ENCODE measurements at places on chromosomes 11 and 22. TPM values are rescaled to one million over a fixed set of nuclear protein-coding genes. Genes with fewer than 3 reads are reported as not detected.

DNA sequence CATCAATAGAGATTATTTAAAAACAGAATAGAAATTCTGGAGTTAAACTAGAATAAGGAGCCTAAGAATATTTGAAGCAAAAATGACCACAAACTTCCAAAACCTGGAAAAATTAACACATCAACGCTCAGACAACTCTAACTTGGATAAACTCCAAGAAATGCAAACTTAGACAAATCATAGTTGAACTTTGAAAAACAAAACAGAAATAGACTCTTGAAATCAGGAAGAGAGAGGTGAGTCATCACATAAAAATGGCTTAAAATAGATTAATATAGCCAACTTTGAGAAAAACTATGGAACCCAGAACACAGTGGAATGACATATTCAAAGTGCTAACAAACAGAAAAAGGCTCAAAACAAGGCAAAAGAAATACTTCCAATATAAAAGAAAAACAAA is 974.2 kb downstream of the JRKL start:
- no peak for DNase-seq

- DNase-seq, result no peak
These were observed 3.2 kb downstream of the OR4D6 start for GRCh38 chr11:59459916-59460315.

- DNase-seq, result peak; percentile 72
These were observed 153.4 kb downstream of the CCDC34 start for GRCh38 chr11:27209562-27210005.

DNA sequence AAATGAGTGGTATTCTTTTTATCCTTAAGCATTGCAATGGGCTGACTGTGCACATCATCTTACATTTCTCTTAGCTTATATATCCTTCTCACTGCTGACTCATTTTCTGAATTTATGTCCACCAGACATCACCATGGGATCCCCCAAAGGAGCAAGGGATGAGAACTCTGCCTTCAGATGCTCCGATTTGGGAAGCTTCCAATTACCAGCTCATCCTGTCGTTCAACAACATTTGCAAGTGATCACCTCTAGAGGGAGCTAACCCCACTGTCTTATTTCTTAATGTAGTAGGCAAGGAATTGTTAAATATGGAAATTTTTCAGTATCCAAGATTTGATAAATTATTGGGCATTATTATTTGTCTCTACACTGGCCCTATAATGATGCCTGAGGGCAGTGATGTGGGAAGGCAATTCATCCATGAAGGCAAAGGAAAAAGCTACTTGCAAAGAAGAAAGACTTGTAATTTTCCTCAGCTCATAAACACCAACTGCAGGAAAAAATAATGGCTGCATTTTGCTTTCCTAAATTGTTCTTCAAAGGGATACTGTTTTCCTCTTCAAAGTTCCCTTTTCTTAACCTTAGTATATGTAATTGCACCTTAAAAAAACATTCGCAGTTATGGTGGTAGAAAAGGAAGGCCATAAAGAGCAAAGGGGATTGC is 102.4 kb upstream of the FSHB start:
- no peak for DNase-seq

- no peak for DNase-seq
These were observed 61.4 kb upstream of the CHRM4 start for GRCh38 chr11:46452918-46453517.

The CSNK2A3 gene
- total RNA-seq, result 2.2 TPM

GRCh38 chr22:29877620-29878019 is 5.4 kb upstream of the MTMR3 start:
- DNase-seq, result no peak

DNA sequence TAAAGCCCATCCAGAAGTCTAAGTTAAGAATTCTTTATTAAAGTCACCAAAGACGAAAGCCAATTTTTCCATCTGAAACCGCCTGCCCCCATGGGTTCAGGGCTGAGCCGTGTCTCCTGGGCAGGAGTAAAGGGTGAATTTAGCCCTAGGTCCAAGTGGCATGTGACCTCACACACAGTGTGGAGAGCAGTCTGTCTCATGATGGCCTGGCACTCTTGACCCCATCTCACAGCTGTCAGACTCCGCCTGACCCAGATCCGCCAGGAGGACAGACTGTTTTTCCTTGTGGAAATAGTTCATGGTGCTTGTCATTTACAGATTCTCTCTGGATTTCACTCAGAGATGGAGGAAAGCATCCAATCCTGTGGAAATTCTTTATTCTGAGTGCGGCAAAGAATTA is 109.7 kb downstream of the GALNT18 start:
- no peak for DNase-seq

GRCh38 chr22:38069372-38070249 is 12.4 kb downstream of the PICK1 start:
- DNase-seq, result peak; percentile 83

The CHRNA10 gene
- total RNA-seq, result 0.89 TPM

GRCh38 chr11:113689768-113690618 is 16.1 kb downstream of the TMPRSS5 start:
- DNase-seq, result no peak

Measured in suprapubic skin (tissue), 4 donors.